ENCODE measurements at places on chromosomes 6 and 20. TPM values are rescaled to one million over a fixed set of nuclear protein-coding genes. Genes with fewer than 3 reads are reported as not detected.

GRCh38 chr20:38272961-38273360, 12.4 kb upstream of the KIAA1755 start:
- no peak for DNase-seq

- DNase-seq: no peak
Observed at GRCh38 chr20:38434301-38434741, 807 bp downstream of the SNHG17 start.

- no peak for DNase-seq
Observed at GRCh38 chr6:37310966-37311365, 42.8 kb upstream of the RNF8 start.

GRCh38 chr6:137791281-137792159, 75.5 kb upstream of the TNFAIP3 start:
- DNase-seq: no peak

GRCh38 chr6:15363523-15364400, 117.9 kb downstream of the JARID2 start:
- no peak for DNase-seq

DNA sequence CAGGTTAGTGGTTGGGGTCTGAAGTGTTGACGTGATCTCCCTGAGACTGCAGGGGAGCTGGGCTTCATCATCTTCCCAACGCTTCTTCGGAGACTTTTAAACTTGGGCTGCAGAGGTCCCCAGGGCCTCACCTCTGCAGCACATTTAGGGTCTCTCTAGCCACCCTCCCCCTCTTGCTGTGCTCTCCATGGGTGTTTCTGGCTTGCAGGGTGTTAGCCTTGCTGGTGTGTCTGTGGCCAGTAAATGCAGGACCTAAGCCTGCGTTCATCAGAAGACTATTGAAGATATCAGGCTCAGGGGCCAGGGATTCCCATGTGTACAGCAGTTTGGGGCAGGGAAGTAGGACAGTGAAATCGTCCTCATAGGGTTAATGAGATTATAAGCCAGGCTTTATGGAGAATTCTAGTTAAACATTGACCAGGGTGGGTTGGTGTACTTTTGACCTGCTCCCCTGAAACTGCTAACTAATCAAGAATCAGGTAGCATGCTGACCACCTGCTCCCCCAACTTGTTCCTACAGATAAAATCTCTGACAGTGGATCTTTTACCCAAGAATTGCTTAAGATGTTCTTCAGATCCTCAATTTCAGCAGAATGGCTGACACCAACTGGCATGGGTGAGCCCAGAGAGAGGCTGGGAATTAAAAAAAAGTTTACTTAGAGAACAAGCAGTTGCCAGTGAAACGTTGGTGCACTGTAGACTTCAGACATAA, 3.8 kb upstream of the DDO start:
- DNase-seq: no peak

DNA sequence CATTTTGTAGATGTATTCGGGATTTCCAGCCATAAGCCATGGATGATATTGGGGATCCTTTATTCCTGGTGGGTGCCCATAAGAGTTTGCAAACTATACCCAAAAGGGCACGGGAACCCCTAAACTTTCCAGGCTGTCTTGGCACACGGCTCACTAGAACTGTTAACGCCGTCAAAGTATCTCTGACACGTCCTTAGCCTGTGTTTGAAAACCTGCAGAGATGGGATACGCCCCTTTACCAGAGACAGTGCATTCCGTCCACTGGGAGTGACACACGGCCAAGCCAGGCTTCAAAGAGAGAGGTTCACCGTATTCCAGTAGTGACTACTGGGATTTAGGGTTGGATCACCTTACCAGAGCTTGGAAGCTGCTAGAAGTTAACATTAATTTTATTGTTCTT, 95.0 kb downstream of the THBS2 start:
- DNase-seq: no peak

DNA sequence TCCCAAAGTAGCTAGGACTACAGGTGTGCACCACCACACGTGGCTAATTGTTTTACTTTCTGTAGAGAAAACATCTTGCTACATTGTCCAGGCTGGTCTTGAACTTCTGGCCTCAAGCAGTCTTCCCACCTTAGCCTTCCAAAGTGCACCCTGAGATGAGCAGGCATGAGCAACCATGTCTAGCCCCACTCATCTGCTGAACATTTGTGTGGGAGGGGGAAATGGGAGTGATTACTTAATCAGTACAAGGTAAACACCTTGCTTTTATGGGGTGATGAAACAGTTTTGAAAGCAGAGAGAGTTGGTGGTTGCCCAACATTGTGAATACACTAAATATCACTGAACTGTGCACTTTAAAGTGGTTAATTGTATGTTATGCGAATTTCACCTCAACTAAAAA, 5.3 kb downstream of the APMAP start:
- DNase-seq: peak; percentile 83

GRCh38 chr6:130560231-130560630, 194.4 kb downstream of the TMEM200A start:
- DNase-seq: no peak

DNA sequence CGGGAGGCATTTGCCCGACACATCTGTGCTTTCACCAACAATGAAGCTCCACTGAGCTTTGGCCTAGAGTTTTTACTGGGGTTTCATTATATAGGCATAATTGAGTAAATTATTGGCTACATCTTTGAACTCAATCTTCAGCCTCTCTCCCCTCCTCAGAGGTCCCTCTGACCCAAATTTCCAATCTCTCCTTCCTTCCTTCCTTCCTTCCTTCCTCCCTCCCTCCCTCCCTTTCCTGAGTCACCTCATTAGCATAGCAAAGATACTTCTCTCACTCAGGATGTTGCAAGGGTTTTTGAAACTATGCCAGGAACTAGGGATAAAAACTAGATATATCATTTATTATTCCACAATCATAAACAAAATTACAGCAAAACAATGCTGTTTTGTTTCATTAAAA, 238.2 kb upstream of the PRND start:
- DNase-seq: peak; percentile 63

DNA sequence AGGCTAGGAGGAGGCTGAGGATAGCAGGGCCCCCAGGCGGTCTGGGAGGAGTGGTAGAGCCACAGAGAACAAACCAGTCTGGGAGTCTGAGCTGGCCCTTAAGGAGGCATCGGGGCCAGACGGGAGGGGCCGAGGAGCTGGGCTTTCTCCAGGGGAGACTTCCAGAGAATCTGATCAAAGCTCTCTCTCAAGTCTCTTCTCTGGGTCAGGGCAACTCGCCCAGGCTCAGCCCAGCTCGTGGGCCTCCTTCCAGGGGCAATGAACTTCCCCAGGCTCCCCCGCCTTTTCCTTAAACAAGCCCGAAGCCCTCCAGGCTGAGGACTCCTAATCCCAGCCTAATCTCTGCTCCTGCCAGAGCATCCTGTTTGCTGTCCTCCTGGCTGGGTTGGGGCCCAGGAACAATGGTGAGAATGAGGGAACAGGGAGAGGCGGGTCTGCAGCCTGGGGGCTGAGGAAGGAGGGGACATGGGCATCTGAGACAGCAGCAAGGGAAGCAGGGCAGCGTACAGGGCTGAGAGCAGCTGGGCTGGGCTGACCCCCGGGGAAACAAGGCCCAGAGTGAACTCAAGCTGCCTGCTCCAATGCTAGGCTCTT, 173.6 kb downstream of the ANKRD60 start:
- no peak for DNase-seq

GRCh38 chr6:9412951-9413559, 977.7 kb upstream of the SLC35B3 start:
- peak; percentile 50 for DNase-seq

DNA sequence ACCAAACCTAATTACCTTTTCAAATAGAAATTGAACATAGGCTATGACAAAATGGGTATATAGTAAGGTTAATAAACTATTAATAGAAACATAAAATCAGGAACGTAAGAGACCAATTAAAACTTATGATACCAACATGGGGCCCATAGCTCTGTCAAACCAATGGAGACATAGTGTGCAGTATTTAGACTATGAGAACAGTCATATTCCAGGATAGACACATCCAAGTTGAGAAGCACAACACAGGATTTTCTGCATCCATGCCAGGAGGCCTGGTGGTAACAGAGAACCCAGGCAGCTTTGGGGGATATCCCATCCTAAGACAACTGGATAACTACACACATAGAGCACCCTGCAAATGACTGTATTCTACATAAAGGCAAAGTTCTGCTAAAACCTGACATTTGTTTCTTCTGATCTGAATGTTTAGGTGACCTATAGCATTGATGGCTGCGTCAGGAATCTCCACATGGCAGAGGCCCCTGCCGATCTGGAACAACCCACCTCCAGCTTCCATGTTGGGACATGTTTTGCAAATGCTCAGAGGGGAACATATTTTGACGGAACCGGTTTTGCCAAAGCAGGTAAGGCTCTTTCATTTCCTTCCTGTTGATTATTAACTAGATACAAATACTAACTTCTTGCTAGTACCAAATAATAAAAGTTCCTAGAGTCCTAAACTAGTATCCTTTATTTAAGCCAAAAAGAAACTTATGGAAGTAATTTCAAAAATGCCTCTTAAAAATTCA, 202.7 kb downstream of the ARHGAP18 start:
- DNase-seq: peak; percentile 92

DNA sequence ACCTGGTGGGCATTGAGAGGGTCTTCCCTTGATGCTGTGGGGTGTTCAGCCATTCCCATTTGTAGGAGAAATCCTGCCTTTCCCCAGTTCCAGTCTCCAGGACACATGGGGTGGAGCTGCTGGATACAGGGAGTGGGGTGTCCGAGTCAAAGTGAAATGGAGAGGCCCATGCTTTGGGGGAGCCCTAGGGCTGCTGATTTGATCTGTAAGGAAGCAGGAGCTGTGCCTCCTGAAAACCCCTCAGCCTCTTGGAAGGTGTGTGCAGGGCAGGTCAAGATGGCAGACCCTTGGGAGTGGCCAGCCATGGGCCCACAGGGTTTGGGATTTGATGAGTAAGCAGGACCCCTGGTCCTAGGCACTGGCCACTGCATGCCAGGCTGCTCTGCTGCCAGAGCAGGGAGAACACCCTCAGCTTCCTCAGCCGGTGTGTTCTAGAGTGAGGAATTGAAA, 82.0 kb downstream of the SERAC1 start:
- no peak for DNase-seq

DNA sequence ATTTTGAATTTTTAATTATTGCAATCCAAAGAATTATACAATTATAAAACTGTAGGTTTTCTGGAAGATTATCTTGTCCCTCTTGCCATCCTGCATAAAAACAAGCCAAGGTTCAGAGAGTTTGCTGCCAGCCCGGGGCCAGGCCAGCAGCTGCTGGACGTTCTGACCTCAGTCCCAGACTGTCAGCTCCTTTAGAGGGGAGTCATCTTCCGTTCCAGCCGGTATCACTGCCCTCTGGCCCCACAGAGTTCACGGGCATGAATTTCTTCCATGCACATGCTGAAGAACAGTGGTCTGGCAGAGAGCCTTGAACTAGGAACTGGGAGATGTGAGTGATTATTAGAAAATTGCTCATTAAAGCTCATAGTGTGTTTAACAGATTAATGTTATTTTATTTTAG, 130.4 kb upstream of the QKI start:
- DNase-seq: no peak

DNA sequence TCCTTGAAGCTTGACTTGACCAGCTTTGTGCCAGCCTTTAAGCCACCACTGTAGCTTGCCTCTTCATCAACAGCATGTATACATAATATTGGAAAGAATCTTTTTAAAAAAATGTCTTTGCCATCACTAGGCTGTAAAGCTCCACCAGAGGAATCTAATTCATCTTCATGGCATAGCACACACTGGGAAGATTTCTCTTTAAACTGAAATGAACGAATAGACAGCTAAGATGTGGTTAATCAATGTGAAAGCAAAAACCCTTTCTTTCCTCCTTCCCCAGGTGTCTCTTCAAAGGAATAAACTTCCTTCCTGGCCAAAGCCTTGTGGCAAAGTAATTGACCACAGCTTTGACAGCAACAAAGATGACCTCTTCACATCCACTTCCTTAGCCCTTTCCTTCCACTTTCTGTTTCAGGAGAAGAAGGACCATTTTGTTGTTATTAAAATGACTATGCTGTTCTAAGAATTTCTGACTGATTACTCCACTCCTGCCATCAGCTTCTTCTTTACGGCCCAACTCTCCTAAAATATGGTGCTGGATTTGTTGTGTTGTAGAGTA, 428.7 kb upstream of the SOX4 start:
- no peak for DNase-seq

- no peak for DNase-seq
Observed at GRCh38 chr6:15489261-15489962, 173.4 kb downstream of the DTNBP1 start.

The PKIB gene
- 2.8 TPM for total RNA-seq

The APMAP gene
- 207 TPM for total RNA-seq

The RIPOR2 gene
- not detected for total RNA-seq

The OR2H2 gene
- total RNA-seq: not detected

The KHDC3L gene
- total RNA-seq: not detected
